NCI-H1694 treated with DMSO at 0.1 percent for 48 hours (cell line): ENCODE measurements at places on chromosomes 3 and 15.

DNA sequence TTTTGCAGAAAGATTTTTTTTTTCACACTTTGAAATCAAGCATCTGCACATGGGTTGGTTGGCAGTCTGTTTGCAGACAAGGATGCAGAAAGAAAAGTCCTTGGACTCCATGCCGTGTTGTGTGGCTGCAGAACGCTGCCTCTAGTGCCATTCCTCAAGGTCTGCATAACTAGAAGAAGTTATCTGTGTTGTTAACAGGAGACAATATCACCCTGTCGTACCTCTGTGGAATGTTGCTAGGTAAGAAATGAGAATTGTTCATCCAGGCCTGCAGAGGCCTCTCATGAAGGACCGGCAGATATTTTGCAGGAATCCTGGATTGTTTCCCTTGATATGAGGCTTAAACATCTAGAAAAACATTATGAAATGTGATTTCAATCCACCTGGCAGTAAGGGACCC lies 58.5 kb upstream of the PPARG start:
- no peak for DNase-seq

DNA sequence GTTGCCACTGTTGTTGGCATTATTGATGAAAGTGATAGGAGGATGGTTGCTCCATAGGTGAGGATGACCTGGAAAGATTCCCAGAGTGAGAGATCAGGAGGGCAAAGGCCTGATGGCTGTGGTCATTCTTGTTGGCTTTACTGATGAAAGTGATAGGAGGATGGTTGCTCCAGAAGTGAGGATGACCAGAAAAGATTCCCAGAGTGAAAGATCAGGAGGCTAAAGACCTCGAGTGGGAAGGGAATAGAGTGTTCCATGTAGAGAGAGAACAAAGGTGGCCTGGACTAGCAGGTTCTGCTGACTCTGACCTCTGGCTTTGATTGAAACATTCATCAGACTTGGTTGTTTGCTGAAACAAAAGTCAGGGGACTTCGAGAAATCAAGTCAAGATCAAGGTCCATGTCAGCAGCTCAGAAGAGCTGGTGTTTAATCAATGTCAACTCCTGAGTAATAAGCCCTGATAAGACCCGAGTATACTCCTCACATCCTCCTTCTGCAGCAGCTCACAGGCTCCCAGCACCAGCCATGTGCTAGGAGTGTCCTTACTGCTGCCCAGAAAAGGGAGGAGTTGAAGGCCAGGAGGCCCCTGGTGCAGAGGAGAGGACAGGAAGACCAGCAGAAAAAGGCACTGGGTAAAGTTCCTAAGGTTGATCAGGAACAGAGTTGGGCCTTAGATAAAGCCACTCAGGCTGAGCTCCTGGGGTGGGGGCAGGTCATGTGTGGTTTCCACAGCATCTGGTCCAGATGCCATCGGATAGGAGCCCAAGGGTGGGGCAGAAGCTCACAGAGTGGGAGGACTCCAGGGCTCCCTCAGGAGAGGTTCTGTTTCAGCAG lies 19.9 kb downstream of the CYP8B1 start:
- DNase-seq, result no peak

GRCh38 chr15:80367661-80368060 lies 36.5 kb upstream of the ARNT2 start:
- no peak for DNase-seq

DNA sequence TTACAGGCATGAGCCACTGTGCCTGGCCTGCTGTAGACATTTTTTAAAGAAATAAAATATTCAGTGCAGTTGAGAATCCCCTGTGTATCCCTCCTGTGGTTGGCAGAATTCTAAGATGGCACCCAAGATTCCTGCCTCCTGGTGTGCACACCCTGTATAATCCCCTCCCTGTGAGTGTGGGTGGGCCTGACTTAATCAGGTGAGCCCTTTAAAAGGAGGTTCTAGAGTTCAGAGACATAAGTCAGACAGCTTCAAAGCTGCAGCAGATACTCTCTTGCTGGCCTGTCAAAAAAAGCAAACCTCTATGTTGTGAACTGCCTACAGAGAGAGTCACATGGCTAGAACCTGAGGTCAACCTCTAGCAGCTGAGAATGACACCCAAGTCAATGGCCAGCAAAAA lies 7.0 kb upstream of the VIPR1 start:
- DNase-seq, result no peak

DNA sequence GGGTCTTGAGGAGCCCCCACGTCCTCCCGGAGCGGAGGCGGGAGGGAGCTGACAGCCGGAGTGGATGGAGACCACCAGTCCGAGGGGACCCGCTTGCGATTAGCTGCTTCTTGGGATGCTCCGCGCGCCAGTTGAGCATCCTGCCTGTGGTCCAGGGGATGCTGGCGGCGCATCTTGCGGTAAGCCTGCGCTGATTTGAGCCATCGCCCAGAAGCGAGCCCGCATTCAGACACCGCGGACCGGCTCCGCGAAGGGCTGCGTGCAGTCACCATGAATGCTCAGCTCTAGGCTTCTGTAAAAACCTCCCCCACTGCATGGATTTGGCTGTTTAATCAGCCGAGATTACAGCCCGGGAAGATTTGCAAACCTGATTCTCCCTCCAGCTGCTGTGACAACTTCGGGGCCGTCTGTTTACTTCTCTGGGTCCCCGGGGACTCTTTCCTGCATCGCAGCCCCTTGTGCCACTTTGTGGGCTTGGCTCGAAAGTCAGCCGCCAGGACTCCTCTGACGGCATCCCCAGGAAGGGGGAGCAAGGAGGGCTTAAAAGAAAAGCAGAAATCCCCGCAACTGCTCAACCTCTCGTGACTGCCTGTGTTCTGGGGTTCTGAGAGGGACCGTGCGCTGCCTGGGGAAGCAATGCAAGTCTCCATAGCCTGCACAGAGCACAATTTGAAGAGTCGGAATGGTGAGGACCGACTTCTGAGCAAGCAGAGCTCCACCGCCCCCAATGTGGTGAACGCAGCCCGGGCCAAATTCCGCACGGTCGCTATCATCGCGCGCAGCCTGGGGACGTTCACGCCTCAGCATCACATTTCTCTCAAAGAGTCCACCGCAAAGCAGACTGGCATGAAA lies 171.1 kb downstream of the KCNAB1 start:
- peak; percentile 57 for DNase-seq

DNA sequence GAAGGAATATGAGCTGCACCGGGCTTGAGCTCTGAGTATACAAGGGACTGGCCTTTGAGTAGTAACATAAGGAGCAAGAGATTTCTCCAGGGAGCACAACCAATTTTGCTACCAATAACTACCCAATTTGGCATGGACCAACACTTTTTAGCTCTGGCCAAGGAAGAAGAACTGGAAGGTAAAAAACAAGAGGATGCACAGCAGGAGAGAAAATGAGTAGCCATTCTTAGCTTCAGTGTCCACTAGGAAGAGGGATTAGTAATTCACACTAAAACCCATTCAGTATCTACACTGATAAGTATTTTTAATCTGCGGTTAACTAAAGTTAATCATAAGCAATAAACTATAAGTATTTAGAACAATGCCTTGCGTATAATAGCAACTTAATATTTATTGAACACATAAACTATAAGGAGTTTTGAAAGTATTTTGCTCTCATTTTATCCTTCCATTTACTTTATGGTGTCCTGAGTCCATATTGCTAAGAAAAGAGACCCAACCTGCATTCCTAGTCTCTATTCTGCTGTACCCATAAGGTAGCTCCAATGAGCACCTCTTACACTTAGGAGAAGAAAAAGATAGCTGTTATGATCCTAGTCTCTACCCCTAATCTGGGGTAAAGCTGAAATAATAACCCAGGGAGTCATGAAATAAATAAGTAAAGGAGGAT lies 268.9 kb downstream of the IGSF11 start:
- DNase-seq, result no peak

- peak; percentile 35 for DNase-seq
Observed at GRCh38 chr3:11464356-11464755, 179.4 kb downstream of the VGLL4 start.

- DNase-seq, result no peak
Observed at GRCh38 chr3:115233021-115233420, 85.9 kb upstream of the ZBTB20 start.

DNA sequence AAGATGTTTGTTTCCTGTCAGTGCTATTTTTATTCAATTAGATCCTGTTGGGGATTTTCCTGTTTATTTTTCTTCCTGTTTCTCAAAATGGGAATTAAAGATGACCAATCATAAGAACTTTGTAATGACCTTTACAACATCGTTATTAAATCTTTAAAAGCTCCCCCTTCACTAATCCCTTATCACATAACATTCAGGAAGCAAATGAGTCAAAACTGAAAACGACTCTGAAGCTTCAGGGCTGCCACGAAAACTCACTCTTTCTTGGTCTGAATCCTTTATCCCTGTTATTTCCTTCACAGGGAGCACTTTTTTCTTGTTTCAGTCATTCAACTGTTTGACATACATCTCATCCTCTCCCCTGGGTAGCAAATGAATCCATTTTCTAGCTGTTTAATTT lies 75.8 kb upstream of the MB21D2 start:
- no peak for DNase-seq

DNA sequence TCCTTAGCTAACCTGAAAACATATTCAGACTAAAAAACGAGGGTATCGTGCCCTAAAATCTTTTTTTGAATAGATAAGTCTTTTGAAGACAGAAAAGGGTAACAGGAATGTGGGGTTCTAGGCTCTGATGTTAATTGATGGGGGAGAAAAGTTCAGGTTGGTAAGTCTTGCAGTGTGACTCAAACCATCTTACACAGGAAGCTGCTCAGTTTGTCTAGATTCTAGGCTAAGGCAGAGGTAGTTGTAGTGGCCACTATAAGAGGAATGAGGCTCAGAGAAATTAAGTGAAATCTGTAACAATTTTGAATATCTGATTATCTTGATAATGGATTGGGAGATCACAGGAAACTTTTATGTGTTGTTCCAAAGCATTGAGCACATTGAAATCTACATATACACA lies 267.9 kb downstream of the PDCD6IP start:
- no peak for DNase-seq
